Fibroblast of the aortic adventitia (primary cell): ENCODE measurements at places on chromosomes 12 and 14.

GRCh38 chr12:14654416-14654815, 42.0 kb downstream of the GUCY2C start:
- no peak for DNase-seq

DNA sequence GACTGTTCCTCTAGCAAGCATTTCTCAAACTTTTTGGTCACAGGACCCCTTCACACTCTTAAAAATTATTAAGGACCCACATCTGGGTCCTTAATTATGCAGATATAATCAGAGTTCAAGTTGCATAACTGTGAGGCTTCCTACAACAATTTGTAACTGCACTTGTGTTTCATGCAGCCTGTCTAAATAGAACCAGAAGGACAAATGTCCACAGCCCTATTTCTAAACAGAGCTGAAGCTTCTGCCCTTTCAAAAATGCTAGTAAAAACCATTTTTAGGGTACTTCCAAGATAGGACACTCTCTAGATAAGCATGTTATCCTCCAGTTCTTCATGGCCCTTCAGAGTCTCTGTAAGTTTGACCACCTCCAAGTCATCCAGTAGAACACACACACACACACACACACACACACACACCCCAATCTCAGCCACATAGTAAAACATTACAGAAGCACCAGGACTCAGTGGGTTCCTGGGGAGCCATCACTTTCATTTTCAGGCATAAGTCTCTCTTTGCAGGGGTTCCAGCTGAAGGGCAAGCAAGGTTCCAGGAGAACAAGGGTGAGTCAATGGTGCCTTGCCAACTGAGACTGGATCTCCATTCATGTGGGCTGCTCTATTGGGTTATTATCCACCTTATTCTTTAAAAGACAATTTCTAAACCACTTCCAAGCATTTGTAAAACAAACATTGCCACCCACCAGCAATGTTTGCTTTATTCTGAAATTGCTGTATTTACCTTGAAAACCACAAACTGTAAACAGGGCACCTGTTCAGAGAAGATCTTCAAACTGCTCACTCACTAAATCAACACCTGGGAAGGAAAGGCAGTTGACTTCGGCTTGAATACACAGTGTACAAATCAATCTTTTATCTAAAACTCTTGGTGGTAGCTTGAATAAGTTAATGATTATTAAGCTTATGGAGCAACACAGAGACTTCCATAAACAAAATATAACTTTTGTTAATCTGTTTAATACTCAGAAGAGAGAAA, 64.1 kb downstream of the ITPR2 start:
- DNase-seq, result no peak

DNA sequence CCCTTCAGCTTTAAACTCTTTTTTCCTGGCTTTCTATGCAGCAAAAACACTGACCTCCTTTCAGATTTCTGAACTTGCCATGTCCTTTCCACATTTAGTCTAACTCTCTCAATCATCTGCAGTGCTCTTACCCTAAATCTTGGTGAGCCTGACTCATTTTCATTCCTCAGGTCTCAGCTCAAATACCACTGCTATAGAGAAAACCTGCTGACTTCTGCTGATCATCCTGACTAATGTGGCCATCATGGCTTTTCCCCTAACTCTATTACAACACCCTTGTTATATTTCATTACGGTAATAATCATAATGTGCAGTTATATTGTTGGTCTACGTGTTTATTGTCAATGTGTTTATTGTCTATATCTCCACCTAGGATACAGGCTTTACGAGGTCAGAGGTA, 207.3 kb upstream of the OR4E1 start:
- DNase-seq, result no peak

DNA sequence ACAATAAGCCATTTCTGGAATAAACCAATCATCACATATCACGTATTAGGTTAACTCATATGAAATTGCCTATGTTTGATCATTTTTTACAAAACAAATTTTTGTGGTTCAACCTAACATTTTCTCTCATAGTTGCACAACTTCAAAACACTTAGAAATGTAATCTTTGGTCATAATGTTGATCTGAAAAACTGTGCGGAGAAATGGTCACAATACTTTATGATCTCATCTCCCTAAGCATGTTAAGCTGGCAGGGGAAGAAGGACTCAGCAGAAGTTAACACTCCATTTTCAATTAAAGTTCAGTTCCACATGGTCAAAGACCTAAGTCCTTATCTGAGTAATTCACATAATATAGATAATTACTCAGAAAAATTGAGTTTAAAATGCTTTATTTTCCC, 194.8 kb downstream of the CAPZA3 start:
- peak; percentile 64 for DNase-seq

DNA sequence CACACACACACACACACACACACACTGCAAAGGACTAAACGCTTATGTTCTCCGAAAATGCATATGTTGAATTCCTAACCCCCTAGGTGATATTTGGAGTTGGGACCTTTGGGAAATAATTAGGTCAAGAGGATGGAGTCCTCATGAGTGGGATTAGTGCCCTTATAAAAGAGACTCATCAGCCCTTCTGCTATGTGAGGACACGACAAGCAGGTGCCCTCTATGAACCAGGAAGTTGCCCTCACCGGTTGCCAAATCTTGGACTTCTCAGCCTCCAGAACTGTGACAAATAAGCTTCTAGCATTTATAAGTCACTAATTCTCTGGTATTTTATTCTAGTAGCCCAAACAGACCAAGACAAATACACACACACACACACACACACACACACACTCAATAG, 20.7 kb upstream of the TCP11L2 start:
- no peak for DNase-seq

DNA sequence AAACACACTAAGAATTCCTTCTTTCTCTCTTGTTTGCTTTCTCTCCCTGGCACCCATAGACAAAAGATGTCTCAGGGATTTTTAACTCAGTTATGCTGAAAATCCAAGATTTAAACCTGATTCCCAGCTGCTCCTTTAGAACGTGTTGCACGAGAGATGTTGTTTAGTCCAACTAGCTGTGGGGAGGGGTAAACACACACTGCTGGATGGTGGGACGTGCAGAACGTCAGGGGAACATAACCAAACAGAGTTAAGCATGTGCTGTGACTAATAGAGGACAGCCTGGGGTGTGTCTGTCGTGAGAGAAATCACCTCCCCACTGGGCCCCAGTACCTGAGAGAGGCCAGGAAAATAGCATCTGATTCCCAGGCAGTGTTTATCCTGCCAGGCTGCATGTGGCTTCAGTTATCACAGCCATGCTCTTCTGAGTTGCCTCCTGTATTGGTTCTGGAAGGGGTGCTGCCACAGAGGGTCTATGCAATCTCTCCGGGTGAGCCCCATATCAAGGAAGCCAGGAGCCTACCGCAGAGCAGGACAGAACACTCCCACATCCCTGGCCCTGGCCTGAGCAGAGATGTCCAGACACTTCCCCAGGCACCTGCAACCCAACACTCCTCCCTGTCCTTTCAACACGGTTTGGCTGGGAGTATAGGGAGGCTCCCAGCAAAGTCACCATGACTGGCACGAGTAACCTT, 112.7 kb upstream of the EGLN3 start:
- no peak for DNase-seq

DNA sequence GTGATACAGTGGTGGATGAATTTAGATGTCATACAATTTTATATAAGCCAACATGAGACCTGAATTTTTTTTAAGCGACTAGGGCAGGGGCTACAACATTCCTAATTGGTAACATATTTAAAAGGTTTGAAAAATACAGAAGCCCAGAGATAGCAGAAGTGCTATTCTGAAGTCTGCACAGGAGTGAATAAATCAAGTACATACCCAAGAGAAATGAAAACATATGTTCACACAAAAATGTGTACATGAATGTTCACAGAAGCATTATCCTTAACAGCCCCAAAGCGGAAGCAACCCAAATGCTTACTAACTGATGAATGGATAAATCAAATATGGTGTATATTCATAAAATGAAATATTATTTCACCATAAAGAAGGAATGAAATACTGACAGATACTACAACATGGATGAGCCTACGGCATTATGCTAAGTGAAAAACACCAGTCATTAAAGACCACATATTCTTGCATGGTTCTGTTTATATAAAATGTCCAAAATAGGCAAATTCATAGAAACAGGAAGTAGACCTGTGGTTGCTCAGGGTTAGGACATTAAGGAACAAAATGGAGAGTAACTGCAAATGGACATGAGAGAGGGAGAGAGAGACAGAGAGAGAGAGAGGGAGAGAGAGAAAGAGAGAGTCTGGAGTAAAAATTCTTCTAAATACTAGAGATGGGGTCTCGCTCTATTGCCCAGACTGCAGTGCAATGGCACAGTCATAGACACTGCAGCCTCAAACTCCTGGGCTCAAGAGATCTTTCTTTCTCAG, 28.0 kb upstream of the GXYLT1 start:
- no peak for DNase-seq

DNA sequence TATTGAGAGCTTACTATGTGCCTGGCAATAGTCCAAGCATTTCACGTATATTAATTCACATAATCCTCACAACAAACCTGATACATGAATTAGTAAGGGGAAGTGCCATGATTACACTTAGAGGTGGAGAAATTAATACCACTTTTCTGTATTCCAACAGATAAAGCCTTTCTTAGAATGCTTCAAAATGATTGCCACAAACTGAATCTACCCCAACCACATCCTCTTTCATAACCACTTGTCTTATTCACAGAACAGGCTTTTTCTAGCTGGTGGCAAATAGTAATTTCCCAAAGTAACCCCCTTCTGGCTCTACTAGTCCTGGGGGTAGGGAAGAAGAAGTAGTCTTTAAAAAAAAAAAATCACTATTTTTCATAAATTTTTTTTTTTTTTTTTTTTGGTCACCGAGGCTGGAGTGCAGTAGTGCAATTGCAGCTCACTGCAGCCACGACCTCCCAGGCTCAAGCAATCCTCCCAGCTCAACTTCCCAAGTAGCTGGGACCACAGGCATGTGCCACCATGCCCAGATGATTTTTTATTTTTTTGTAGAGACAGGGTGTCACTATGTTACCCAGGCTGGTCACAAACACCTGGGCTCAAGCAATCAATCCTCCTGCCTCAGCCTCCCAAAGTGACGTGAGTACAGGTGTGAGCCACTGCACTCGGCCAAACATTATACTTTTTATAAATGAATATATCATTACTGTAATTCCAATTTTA, 59.0 kb upstream of the ARID2 start:
- no peak for DNase-seq

- DNase-seq, result no peak
Measured at GRCh38 chr14:31893221-31893757, 183.8 kb upstream of the ARHGAP5 start.

DNA sequence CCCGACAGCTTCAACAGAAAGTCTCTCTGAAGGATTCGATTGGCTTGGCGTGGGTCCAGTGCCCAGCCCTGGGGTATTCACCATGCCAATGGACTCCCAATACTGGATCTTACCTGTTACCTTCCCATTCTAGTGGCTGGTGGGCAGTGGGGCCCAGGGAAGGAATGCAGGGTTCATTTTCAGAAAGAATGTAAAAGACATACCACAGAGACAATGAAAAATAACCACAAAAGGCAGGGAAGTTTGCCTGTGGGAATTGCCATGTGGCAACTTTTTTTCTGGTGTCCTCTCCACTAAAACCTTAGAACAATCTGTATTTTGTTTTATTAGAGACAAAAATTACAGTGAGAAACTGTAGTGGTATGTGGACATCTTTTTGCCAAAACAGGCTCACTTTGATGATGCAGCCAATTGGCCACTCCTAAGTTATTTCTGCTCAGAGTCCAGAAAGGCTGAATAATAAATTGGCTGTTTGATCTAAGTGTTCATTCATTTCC, 55.2 kb downstream of the PTGER2 start:
- peak; percentile 95 for DNase-seq

DNA sequence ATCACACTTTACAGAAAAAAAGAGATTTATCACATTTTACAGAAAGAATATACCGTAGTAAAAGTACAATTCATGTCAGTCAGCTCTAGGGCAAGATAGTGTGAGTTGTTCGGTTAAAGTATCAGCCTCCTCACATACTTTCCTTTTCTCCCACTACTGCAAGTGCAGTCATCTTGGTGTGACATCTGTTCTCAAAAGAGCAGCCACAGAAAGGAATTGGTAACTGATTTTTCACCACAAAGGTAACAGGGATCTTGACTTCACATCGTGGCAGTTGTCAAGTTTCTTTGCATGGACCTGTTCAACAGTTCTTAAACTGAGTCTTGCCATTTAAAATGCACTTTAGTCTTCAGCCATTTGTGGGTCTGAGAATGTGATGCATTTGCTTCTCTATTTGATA, 5.0 kb upstream of the E2F7 start:
- no peak for DNase-seq

GRCh38 chr12:109760930-109761921, 47.6 kb downstream of the FAM222A start:
- no peak for DNase-seq

DNA sequence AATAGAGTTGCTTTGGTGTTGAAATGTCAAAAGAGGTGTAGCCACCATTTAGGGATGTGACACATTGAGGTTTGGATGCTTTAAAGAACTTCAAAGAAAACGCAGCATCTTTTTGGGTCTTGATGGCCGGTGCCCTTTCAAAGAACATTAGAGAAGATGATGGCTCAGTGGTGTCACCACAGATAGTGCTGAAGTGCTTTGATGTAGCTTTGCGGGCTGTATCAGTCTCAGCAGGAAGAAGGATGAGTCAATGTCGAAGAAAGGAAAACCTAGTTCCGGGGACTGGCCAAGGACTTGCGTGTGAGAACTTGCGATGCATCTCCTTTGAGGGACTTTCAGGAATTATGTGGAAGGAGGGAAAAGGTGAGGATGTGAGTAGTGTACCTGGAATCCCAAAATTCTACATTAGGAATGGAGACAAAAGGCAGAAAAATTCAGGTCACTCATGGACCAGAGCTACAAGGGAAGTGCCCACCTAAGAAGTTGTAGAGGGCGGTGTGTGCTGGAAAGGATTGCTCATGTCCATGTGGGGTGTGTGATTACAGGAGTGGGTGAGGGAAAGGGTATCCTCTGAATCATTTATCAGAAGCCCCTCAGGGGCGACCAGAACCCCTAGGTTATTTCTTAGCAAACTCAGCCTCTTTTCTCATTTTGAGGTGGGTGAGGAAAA, 39.7 kb upstream of the GZMB start:
- no peak for DNase-seq
